ENCODE measurements at places on chromosomes 3 and 15. TPM values are rescaled to one million over a fixed set of nuclear protein-coding genes. Genes with fewer than 3 reads are reported as not detected.

The MNS1 gene
- total RNA-seq, result 0.84 TPM

The ATP13A5 gene
- not detected for total RNA-seq

The TM4SF4 gene
- total RNA-seq, result 0.24 TPM

The TCAIM gene
- total RNA-seq, result 28.7 TPM

The GRM2 gene
- total RNA-seq, result 0.19 TPM

The EOMES gene
- total RNA-seq, result not detected

The CTXND1 gene
- total RNA-seq, result 0.16 TPM

The ZPLD1 gene
- not detected for total RNA-seq

The SLC38A3 gene
- 0.56 TPM for total RNA-seq

DNA sequence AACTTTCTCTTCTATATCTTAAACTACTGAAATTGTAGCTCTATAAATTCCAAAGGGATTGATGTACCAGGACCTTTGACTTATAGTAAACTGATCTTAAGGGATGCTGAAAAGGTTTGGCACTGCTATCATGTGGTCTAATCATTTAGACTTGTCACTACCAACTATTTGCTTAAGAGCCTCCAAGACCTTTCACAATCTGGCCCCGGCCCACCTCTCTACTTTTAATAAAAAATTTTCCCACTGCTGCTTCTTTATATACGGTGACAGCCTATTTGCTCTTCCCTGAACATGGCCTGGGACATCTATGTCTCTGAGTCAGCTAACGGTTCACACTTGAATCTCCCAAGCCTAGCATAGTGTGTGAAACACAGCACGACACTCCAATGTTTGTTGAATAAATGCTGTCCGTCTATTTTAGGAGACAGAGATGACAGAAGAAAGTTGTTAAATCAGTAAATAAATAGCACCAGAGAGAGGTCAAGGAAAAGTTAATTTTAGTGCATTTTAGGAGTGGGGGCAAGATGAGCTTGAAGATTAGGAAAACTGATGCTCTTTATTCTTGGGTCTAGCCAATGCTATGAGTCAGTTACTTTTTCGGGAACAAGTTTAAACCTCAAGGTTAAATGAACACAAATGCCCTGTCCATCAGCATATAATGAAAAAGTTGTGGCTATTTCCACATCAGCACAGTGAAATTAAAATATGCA, 212.9 kb downstream of the TIGIT start:
- DNase-seq, result no peak

- DNase-seq, result no peak
Measured at GRCh38 chr3:177015881-177016280, 181.4 kb downstream of the TBL1XR1 start.

DNA sequence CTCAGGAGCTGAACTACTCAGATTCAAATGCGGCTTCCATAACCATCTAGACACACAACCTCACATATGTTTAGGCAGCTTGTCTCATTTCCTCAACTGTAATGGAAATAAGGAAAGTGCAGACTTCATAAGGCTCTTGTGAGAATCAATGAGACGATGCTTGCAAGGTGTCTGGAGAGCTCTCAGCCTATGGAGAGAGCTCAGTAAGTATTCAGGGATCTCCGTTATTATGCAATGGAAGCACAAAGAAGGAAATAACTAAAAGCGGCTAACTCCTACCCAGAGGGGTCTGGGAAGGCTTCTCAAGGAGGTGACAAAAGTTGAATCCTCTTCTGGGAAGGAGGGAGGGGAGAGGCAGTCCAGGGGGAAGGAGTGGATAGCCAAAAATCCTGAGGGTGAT, 50.1 kb upstream of the LIPC start:
- DNase-seq, result no peak

DNA sequence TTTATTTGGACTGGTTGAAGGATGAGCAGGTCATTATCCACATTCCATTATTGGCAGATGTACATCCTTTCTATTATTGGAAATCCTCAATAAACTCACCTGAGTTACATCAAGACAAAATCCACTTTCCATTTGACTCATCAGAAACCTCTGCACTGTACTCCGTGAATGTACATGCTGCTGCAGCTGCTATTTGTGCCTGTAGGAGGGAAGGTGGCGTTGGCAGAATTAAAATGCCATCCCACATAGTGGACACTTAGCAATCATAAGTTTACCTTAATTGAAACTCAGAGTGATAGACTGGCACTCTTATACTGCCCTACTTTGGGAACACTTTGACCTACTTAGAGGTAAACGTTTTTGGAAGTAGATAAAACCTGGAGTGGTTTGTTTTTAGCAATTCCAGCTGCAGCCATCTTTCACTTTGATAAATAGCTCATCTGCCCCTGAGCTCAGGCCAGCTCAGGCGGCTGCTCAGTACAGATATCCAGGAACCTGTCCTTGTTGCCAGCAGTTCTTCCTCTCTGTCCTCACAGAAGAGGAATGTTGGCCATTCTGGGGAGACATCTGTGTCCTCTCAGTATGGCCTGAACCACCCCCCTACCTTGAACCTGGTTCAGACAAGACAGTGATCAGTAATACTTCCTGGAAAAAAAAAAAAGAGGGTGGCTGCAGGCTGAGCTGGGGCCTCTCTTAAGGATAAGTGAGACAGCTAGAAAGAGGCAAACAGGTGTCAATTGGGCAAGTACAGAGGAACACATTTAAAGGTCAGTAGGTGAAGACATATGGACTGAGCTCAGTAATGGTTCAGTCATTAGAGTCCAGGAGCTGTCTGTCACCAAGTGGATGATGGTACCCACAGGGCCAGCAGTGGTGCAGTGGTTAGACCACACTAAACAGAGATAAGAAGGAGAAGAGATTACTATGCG, 153.4 kb upstream of the UMPS start:
- DNase-seq, result no peak

DNA sequence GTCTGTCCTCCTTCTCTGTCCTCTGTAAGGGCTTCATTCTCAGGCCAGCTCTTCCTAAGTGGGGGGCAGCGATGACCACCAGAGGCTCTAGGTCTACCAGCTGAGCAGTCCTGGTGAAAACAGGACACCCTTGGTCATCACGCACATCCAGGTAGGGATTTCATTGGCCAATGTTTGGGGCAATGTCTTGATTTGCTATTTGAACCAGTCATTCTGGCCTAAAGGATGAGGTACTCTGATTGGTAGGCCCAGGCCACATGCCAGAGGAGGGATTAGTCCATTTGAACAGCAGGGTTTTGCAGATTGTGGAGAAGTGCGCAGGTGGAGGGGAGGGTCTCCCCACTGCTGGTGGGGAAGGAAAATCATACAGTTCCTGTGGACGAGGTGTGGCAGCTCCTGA, 57.3 kb downstream of the PLXNA1 start:
- no peak for DNase-seq

GRCh38 chr3:105353485-105354161, 13.1 kb upstream of the ALCAM start:
- no peak for DNase-seq

DNA sequence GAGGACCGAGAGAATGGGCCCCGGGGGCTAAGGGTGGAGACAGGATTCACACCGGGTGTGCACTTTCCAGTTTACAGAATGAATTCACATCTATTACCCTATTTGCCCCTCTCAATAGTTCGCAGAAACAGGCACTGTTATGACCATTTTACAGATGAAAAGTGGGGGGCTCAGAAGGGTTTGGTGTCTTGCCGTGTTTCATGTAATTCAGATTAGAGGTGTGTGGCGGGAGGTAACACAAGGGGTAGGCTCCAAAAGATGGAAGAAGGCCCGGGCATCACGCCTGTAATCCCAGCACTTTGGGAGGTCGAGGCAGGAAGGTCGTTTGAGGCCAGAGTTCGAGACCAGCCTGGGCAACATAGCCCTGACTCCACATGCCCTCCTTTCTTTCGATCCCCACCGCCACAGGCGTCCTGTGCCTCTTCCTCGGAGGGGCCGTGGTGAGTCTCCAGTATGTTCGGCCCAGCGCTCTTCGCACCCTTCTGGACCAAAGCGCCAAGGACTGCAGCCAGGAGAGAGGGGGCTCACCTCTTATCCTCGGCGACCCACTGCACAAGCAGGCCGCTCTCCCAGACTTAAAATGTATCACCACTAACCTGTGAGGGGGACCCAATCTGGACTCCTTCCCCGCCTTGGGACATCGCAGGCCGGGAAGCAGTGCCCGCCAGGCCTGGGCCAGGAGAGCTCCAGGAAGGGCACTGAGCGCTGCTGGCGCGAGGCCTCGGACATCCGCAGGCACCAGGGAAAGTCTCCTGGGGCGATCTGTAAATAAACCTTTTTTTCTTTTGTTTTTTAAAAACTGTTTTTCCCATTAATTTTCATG, 3.4 kb downstream of the DUOXA2 start:
- no peak for DNase-seq

- DNase-seq, result no peak
Measured at GRCh38 chr15:40097968-40098476, 10.7 kb downstream of the BMF start.

GRCh38 chr3:173938159-173938558, 540.6 kb downstream of the NLGN1 start:
- no peak for DNase-seq

DNA sequence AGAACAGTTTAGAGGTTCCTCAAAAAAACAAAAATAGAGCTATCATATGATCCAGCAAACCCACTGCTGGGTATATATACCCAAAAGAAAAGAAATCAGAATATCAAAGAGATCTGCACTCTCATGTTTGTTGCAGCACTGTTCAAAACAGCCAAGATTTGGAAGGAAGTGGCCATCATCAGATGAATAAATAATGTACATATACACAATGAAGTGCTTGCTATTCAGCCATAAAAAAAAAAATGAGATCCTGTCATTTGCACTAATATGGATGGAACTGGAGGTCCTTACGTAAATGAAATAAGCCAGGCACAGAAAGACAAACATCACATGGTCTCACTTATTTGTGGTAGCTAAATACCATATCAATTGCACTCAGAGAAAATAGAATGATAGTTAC, 58.4 kb downstream of the SCAPER start:
- DNase-seq, result no peak

DNA sequence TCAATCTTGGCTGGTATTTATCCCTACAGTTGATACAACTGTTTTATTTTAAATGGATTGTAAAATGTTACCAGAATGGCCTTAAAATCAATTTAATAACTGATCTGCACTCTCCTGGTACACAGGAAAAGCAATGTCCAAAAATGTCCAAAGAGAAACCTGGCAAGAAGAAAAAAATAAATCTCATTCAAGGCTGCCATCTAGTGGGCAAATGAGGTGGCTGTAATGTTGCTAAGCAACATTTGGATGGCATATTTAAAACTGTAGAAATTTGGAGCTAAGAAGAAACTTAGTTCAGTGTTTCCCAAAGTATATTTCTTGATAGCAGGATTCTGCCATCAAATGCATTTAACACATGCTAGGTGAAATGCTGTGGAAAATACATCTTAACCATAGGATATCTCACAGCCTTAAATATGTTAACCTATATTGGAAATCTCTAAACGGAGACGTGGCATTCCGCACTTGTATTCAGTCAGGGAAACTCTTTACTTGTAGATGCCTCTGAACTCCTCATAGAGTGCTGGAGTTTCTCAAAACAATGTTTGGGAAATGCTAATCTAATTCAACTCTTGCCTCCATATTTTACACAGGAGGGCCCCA, 216.8 kb downstream of the ERC2 start:
- DNase-seq, result no peak

- no peak for DNase-seq
Measured at GRCh38 chr3:22536541-22536940, 666.6 kb upstream of the UBE2E2 start.

GRCh38 chr15:40392986-40393948, 10.7 kb downstream of the KNSTRN start:
- no peak for DNase-seq

- DNase-seq, result no peak
Measured at GRCh38 chr15:99983171-99983885, 250.1 kb upstream of the LYSMD4 start.

DNA sequence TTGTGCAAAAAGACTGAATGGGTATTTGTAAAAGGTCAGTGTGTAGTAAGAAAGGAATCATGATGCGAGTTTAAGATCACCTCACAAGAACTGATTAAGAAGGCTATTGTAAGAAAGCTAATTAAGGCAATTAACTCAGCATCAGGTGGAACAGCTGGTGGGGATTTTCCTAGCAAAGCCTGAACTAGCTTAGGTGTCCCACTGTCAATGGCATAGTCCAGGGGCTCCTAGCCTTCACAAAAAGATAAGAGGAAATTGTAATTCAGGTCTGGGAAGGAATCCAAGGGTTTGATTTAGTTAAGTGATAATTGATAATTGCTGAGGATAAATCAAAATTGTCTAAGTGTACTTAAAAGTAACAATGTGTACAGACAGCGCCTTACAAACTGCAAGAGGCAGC, 901.6 kb downstream of the TUSC7 start:
- DNase-seq, result no peak

- no peak for DNase-seq
Measured at GRCh38 chr15:65851981-65852380, 17.3 kb upstream of the RAB11A start.

GRCh38 chr3:69524816-69525215, 138.9 kb upstream of the FRMD4B start:
- no peak for DNase-seq
